Right kidney (tissue), 9 donors: ENCODE measurements at places on chromosomes 13 and 19.

DNA sequence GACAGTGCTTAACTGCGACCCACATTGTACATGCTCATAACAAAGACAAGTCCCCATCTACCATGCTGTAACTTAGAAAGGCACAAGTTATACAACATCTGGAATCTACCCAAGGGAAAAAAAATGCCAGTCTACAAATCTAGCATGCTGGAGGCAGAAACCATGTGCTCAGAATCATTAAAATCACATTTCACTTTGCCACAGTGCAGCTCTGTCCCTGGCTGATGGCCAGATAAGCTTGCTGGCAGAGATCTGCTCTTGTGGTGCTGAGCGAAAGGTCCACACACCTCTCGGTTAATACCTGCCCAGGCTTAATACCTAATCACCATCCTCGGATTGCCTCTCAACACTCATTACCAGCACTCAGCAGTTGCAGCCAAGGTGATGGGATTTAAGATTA, 74.1 kb upstream of the UQCRFS1 start:
- DNase-seq, result no peak

GRCh38 chr19:48969276-48970138, 4.4 kb downstream of the FTL start:
- DNase-seq, result no peak

DNA sequence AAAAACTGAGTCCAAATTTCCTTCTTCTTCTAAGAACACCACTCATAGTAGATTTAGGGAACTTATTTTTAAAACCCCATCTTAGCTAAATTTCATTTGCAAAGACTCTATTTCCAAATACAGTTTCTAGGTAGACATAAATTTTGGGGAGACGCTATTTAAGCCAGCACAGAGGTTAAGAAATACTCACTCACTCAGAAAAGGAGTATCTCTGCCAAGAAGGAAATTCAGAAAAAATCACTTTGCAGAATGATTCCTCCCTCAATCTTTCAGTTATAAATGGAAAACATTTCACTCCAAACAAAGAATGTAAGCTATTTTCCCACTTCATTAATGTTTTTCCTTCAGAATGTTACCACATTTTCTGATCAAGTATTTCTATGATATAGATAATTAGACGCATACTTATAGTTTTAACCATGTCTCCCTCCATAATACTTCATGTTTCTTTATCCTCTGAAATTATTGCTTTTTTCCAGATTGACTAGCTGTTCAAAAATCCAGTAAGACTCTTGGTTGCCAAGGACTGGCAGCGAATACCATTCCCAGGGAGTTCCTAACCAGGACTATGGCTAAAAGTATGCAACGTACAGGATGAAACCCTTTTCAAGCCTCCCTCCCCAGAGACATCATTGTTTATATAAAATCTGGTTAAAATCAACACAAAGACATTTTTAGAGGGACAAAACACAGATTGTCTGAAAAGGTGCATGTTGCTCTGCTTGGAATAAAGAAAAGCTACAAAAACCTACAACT, 52.5 kb upstream of the RXFP2 start:
- no peak for DNase-seq

- DNase-seq, result no peak
These were observed 77.8 kb downstream of the TEX26 start for GRCh38 chr13:31010296-31010695.

DNA sequence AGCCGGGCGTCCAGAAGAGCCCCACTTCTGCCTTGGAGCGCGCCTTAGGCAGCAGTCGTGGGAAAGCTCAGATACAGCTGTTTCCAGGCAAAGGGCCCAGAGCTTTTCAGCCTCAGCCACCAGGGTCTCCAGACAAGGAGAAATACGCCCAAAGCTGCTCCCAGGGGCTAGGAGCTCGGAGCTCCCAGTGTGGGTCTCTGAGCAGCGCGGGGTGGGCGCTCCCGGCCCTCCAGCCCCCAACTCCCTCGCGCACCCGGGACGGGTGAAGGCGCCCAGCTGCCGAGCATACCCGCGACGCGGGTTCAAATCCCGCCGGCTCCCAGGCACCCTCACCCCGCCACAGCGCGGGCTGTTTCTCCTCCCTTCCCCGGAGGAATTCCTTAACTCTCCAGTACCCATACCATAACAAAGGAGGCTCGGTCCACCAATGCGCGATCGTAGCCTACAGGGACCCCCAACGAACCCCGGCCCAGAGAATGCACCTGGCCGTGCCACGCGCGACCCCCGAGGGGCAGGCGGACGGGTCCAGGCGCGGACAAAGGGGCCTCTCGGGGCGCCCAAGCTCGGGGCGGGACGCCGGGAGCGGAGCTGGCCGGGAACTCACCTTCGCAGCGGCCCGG, 507 bp downstream of the COL4A1 start:
- DNase-seq, result peak; percentile 81
